Stimulated activated CD4-positive, alpha-beta T cell treated with anti-CD3 and anti-CD28 coated beads, Interleukin-1b, Interleukin-23, amount 100 ng/mL, for 48 hours (primary cell): ENCODE measurements at places on chromosomes 5 and 9.

- DNase-seq: no peak
These were observed 59.3 kb upstream of the ANGPTL2 start for GRCh38 chr9:127181595-127182190.

GRCh38 chr9:98391406-98391805, 136.0 kb upstream of the TBC1D2 start:
- DNase-seq: no peak

DNA sequence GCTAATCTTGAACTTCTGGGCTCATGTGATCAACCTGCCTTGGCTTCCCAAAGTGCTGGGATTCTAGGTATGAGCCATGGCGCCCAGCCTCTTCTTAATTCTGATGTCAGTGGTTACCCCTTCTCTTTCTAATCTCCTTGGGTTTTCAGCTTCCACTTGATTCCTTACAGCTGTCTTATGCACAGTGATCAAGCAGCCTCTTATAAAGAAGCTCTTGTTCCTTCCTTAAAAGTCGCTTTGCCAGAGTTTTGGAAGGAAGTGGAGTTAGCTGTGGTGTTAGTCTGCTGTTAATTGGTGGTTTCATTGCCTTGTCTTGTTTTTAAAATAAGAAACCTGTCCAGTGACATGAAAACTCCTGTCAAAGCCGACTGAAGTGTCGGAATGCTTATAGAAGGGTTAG, 128.1 kb upstream of the CACNA1B start:
- DNase-seq: no peak

GRCh38 chr9:124428751-124429529, 13.7 kb upstream of the PSMB7 start:
- DNase-seq: no peak

DNA sequence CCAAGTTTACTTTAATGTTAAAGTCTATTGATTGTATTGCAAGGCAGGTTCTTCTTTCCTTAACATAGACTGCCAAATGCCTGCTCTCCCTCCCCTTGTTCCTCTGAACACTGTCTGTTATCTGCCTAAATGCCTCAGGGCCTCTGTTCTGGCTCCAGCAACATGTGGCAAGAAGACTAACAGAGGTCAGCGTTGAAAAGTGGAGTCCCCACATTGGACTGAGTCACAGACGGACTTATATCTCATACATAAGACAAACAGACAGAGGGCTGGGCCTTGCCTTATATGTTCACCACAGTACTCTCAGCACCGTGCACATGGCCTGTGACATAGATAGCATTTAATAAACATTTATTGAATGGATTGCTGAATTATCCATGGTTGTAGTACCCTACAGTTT, 91.4 kb downstream of the TSSK1B start:
- DNase-seq: no peak

- DNase-seq: no peak
These were observed 12.7 kb upstream of the DNAH5 start for GRCh38 chr5:13957032-13957645.

DNA sequence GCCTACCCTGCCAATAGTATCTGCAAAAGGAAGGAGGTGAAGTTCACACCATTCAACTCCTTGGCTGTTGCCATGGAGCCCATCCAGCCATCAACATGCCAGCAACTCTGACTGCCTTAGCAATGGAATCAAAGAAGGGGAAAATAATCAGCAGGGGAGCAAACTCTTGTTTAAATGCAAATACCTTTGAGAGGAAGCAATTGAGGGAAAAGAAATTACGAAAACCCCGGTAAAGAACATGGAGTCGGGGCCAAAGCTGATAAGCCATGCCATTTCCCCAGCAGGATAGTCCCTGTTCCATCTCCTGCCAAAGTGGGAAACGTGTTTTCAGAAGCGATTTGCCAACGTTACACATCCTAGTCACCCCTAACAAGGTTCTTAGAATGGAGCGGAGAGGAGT, 69.0 kb downstream of the MFAP3 start:
- DNase-seq: no peak

- no peak for DNase-seq
These were observed 58.3 kb upstream of the FBXW11 start for GRCh38 chr5:172064766-172065165.

DNA sequence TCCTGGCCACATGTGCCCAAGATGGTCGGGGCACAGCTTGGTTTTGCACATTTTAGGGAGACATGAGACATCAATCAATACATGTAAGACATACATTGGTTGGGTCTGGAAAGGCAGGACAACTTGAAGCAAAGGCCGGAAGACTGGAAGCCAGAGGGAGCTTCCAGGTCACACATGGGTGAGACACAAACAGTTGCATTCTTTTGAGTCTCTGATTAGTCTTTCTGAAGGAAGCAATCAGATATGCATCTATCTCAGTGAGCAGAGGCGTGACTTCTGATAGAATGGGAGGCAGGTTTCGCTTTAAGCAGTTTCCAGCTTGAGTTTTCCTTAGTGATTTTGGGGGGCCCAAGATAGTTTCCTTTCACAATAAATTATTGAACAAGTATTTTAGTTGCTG, 172.5 kb downstream of the RASEF start:
- DNase-seq: no peak

DNA sequence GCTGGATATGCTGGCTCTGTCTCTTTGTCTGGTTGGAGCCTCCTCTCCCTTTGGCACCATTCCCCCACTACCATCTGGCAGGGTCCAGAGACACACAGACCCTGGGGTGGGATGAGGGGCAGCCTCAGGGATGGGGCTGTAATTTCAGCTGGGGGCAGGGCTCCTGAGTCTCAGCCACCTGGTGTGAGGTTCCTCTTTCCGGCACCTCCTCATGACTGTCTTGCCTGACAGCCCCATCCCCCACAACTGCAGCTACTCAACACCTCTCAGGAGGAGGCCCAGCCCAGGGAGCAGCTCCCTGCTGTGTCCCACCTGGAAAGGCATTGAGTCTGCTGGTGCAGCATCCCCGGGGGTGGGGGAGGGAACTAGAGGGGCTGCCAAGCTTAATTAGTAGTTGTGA, 11.7 kb upstream of the RPS14 start:
- no peak for DNase-seq

DNA sequence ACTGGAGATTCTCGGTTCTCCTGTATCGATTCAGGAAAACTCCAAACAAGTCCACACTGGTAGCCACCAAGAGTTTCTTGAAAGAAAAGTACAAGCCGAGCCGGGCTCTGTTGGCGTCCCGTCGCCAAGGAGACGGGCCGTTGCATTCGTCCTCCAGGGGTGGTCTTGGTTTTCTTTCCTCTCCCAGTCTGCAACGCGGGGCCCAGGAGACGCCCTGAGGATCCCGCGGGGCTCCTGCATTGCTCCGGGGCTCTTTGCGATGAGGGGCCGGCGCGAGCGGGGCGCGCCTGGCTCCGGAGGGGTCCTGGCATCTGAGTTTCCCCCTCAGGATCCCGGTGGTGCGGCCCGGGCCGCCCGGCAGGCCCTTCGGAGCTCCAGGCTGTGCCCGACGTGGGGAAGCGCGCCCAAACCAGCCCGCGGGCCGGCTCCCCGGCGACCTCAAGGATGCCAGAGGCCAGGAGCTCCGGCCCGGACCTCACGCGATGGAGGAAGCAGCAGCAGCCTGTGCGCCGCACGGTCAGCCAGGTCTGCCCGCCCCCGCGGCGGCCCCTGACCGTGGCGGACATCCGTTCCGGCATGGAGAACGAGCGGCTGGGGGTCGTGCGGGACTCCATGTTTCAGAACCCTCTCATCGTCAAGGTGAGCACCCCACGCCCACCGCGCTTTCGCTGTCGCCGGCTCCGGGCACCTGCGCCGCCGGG, at the start of gene CFAP77:
Gene CFAP77 (plus strand): TSS at position 384 of the 701 bp plus-strand sequence. CDS start 61 bp downstream, at position 445.
- DNase-seq: peak; percentile 17

DNA sequence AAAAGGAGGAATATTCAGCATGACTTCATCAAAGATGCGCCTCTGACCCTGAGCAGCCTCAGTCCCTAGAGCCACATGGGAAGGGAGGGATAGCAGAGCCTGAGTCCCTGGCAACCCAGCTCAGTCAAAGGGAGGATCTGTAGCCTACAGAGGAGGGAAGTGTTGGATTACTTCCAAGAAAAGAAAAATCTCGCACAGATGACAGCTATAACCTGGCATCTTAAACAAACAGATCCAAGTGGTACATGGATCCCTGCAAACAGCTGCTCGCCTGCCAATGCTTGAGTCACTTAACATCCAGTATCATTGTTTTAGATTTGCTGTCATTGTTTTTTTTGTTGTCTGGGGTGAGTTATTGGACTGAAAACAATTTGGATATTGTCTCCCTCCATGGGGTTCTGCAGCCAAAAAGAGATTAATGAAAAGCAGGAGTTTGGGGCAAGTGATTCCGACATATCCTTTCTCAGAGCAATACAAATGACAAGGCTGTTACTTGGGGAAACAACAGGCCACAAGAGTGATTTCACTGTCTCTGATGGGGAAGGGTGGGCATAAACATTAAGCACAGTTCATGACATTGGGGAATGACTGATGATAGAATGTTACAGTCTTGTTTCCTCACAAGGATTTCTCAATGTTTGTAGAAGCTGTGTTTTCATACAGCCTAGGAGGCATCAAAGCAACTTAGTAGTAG, 153.5 kb upstream of the KIF2A start:
- DNase-seq: no peak

GRCh38 chr9:750249-750967, 91.1 kb upstream of the DMRT1 start:
- no peak for DNase-seq

DNA sequence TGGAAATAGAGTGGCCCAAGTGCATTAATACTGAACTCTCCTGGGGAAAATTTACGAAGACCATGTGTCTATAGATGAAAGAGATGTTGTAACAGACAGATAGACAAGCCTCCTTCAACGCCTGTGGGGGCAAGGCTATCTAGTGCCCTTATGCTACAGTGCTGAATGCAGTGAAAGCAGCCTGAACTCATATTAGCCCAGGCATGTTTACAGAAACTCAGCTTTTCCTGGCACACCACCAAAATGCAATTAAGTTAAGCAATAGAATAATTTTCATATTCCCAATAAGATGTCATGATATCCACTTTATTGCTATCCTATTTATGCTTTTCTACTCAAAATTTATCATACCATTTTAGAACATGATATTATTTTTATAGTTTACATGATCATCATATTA, 277.0 kb downstream of the DIRAS2 start:
- no peak for DNase-seq

- no peak for DNase-seq
These were observed 56.0 kb upstream of the FAM174A start for GRCh38 chr5:100479079-100479688.

DNA sequence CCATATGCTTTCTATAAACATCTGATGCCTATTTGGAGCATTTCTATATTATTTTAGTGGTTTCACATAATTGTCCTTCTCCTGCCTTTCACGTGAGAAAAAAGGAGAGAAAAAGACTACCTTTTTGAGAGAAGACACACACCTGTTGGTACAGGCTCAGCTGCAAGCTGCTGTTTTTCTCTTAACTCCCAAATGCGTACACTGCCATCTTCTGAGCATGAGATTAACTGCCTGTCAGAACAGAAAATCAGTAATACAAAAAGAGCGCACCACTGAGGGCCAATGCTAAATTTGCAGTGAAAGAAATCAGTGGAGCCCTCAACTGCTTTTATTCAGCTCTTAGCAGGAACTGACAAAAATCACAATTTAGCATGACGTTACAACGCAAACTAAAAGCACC, 54.9 kb downstream of the WDR41 start:
- DNase-seq: no peak

- no peak for DNase-seq
These were observed 134.8 kb upstream of the KLF4 start for GRCh38 chr9:107624234-107624948.
